ENCODE measurements at places on chromosomes 5 and 9.

DNA sequence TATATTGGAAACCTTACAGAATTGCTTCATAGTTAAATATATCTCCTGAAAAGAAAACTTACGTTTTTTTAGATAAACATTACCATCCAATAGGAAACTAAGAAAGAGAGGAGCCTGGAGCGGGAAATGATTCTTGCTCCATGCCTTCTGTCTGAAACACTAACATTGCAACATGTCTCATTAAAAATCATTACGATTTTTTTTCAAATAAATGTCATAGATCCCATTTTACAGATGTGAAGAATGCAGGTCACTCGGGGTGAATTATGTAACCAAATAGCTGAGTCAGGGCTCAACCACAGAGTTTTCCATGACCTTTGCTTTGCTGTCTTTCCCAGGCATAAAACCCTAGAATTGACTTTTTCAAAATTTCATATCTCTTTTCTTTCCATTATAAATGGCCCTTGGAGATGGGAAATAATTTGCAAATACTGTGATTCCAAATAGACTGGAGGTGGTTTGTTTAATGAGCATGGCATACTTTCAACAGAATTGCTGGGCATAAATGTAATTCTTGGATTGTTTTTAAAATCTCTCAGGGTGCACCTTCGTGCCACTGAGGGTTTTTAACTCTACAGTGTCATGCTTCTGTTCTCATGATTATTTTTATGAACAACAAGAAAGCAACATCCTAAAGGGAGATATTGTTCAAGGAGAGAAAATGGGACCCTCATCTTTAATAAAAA, 302.8 kb downstream of the EBF1 start:
- DNase-seq, result no peak

DNA sequence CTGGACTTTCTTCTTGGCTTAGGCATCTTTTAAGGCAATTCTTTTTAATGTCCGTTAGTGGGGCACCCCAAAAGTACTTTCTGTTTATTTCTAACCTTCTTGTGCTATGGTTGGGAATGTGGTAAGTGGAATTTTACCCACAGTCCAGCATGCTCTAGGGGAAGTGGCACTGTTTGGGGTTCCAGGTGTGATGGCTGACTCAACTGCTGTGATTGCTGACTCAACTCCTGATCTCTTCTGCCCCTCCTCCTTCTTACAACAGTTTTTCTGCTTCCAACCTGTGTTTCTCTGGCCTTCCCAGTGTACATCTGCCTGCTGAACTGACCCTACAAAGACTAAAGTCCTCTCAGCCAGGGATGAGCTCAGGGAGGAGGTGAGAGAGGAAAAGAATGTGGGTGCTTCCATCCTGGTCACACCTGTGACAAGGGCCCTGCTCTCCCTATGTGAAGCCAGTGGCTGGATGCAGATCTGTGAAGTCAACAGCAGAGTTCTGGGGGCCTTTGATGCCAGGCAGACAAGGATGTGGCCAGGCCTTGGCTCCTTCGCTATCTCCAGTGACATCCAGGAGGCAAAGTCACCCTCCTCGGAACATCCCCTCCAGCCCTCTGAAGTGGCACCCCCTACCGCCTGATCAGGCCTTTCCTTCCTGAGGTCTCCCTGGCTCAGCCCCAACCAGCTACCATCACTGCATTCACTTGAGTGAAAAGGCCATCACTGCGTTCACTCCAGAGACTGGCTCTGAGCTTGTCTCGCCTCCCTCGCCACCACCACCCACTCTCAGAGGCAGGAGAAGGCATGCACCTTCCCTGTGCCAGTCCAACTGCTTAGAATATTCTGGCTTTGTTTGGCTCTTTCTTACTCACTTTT, 72.2 kb downstream of the C5orf15 start:
- no peak for DNase-seq

DNA sequence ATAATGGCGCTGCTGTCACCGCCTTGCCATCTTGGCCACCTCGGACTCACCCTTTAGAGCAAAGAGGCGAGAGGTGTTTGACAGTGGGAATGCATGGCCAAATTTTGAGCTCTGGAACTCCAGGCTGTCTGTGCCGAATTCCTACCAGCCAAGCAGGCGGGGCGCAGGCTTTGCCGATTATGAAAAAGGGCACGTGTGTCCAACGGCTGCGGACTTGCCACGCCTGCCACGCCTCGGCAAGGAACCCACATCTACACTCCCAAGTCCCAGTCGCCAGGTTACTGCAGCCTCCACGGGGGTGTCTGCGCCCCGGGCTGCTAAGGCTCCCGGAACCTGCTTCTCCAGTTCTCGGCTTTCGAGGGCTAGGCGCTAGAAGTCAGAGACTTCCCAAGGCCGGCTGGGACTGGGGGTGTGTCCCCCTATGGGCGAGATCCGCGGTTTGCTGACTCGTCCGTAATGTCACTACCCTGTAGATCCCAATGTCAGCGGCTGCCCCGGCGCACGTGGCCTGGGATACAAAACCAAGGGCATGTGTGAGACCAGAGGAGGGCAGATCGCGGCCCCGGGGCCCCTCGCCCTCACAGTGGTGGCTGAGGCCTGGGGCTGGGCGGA, 2.8 kb downstream of the NPR3 start:
- no peak for DNase-seq

DNA sequence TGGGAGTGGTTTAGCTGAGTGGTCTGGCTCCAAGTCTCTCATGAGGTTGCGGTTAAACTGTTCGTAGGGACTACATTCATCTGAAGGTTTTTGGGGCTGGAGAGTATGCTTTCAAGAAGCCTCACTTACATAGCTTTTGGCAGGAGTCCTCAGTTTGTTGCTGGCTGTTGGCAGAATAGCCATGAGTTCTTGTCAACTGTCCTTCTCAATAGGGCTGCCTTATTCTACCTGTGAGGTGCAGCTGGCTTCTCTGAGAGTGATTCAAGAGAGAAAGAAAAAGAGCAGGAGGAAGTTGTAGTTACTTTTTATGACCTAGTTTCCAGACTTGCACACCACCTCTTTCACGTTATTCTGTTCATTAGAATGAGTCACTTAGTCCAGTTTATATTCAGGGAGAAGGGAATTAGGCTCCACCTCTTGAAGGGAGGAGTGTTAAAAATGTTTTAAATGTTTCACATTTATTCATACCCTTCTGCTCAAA, 33.2 kb downstream of the YTHDC2 start:
- DNase-seq, result no peak

DNA sequence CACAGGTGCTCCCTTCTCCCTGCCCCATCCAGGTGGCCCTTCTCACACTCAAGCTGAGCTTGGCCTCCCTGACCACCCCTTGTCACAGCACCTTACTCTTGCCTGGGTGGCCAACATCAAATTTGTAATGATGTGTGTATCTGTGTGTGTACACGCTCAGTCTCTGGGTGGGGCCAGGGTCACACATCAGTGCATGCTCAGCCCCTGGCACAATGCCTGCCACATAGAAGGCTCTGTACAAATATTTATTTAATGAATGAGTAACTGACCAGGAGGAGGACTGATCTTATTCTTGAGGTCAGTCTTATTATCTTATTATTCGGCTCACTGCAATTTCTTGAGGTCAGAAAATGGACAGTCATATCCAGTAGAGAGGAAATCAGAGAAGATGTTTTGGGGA, 41.3 kb upstream of the HAND1 start:
- no peak for DNase-seq

Data from naive B cell (primary cell).